ENCODE measurements at places on chromosomes 2 and 18.
A peak's percentile ranks its signal among the peaks of the same experiment; 100 is the strongest.

- no peak for DNase-seq
These were observed 83.7 kb upstream of the B3GNT2 start for GRCh38 chr2:62112179-62112578.

GRCh38 chr2:163466331-163467250 is 269.2 kb downstream of the FIGN start:
- DNase-seq: no peak

- DNase-seq: no peak
These were observed 101.4 kb downstream of the PTRHD1 start for GRCh38 chr2:24691806-24692205.

DNA sequence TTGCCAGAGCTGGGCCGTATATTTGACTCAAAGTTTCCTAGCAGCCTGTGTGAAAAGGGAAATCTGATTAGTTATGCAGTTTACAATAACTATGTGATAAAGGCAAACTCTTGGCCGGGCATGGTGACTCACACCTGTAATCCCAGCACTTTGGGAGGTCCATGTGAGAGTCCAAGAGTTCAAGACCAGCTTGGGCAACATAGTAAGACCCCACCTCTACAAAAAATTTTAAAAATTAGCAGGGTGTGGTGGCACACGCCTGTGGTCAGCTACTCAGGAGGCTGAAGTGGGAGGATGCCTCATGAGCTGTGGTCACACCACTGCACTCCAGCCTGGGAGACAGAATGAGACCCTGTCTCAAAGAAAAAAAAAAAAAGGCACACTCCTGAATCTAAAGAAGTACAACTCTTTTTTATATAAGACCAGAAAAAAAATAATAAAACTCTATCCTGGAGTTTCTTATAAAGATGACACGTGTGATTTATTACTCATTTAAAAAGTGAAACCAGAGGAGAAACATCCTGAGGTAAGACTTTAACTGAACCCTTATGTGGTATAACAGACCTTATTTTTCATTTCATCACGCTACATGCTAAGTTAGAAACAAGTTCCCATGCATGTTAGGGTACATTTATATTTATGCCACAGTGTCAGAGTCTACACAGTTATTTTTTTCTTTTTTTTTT is 32.6 kb upstream of the KCMF1 start:
- DNase-seq: no peak

GRCh38 chr2:212145121-212145520 is 393.5 kb downstream of the ERBB4 start:
- DNase-seq: no peak

GRCh38 chr18:60446821-60447220 is 74.2 kb upstream of the MC4R start:
- DNase-seq: no peak

- DNase-seq: no peak
These were observed 87.0 kb upstream of the PROKR1 start for GRCh38 chr2:68556381-68556780.

GRCh38 chr2:102144128-102144527 is 1.6 kb downstream of the IL1R1 start:
- DNase-seq: no peak

GRCh38 chr2:59250307-59250677 is 1009.2 kb upstream of the FANCL start:
- no peak for DNase-seq

GRCh38 chr2:1717113-1717512 is 27.2 kb downstream of the PXDN start:
- no peak for DNase-seq

DNA sequence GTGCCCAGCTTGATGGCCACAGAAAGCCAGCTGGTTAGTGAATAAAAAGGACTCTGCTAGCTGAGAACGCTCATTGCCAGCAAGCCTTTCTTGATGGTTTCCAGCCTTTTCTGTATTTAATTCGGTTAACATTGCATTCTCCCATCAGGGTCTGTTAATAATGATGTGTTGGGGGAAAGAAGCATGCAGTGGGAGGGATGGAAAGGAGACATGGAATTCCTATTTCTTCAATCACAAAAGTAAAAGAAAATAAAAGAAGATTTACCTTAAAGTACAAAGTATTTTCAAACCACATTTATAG is 141.9 kb upstream of the RBBP8 start:
- no peak for DNase-seq

- no peak for DNase-seq
These were observed 2.7 kb upstream of the HSBP1L1 start for GRCh38 chr18:79961527-79962291.

- DNase-seq: no peak
These were observed 4.6 kb downstream of the CHRNG start for GRCh38 chr2:232543928-232544631.

- DNase-seq: no peak
These were observed 53.0 kb downstream of the ASXL2 start for GRCh38 chr2:25825238-25825637.

- DNase-seq: no peak
These were observed at the start of gene RBM44 for GRCh38 chr2:237798236-237799059. Gene RBM44, plus strand, starts transcription at chr2:237798779. Its CDS starts 14,831 bp downstream, at chr2:237813610.

DNA sequence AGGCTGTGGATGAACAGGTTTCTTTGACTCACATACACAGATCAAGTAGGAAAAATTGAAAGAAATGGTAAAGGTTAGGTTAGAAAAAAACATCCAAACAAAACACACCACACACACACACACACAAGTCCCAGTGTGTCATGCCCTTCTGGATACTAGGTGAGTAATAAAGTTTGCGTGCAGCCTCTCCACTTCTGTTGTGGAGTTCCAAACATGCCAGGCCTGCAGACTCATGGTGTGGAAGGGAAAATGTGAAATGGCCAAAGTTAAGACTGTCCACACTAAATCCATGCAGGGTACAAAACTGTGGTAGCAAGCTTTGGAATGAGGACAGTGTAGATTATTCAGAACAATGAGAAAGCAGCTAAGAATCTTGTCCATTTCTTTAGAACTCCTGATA is 114.6 kb downstream of the IKZF2 start:
- DNase-seq: no peak

DNA sequence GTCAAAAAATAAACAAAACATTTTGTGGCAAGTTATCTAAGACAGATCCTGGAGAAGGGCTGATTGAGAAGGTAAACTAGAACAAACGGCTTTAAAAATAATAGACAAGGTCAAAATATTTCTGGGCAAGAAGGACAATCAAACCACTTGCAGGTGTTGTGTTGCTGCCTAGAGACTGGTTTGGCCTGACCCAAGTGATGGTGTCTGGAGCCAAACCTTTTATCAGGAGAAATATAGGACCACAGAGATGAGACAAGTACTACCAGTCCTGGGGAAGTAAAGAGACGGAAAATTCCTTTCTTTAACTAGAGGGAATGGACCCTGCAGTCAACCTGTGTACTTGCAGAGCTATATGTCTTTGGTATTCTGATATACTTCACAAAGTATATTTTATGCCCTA is 44.2 kb downstream of the PLCL1 start:
- DNase-seq: no peak

GRCh38 chr2:100875516-100876230 is 55.7 kb downstream of the NPAS2 start:
- no peak for DNase-seq

DNA sequence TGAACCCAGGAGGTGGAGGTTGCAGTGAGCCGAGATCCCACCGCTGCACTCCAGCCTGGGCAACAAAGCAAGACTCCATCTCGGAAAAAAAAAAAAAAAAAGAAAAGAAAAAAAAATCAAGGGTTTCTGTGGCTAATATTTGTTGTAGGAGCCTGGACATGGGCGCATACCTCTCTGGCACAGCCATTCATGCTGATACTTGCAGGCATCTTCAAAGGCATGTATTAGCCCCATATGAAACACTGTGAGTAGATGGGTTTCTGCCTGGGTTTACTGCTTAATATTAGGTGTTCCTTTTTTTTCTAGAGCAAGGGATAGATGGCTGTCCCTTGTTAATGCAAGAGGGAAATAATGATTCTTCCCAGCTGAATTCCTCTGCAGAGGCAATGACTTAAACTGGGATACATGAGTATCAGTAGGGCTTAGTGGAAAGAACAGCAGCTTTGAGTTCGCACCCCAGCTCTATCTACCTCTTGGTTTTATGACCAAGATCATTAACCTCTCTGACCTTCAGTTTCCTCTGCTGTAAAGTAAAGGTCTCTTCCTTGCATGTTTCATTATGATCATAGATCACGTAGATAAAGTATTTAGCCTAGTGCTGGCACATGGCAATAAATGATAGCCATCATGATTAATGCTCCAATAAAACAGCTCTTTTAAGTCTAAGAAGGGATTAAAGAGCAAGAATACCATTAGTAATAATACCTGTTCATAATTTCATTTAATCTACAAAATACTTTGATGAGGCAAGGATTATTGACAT is 4.5 kb upstream of the ATL2 start:
- DNase-seq: no peak

GRCh38 chr2:225340923-225341322 is 58.6 kb upstream of the NYAP2 start:
- DNase-seq: no peak

- DNase-seq: no peak
These were observed 448.5 kb downstream of the ZEB2 start for GRCh38 chr2:144071461-144071860.

- no peak for DNase-seq
These were observed 31.3 kb downstream of the SP140 start for GRCh38 chr2:230256733-230257332.

DNA sequence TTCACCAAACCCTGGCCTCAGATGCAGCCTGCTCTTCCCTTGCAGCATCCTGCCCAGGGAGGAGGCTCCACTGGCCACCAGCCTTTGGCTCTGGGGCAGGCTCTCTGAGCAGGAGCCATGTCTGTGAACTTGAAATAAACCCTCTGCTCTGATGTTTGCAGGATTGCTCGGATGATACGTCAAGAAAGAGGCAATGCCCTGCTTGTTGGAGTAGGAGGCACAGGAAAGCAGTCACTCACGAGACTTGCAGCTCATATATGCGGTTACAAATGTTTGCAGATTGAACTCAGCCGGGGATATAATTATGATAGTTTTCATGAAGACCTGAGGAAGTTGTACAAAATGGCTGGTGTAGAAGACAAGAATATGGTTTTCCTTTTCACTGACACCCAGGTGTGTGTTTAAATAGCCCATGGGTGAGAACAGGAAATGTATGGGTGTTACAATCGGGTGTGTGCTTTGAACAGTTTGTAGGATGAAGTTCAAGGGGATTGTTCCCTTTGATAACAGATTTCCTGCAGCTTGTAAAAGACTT is 177.9 kb downstream of the DNAH6 start:
- DNase-seq: no peak

GRCh38 chr2:218360453-218360852 is 3.8 kb downstream of the CATIP start:
- no peak for DNase-seq

- DNase-seq: no peak
These were observed 92.1 kb upstream of the CREB1 start for GRCh38 chr2:207437524-207438143.

DNA sequence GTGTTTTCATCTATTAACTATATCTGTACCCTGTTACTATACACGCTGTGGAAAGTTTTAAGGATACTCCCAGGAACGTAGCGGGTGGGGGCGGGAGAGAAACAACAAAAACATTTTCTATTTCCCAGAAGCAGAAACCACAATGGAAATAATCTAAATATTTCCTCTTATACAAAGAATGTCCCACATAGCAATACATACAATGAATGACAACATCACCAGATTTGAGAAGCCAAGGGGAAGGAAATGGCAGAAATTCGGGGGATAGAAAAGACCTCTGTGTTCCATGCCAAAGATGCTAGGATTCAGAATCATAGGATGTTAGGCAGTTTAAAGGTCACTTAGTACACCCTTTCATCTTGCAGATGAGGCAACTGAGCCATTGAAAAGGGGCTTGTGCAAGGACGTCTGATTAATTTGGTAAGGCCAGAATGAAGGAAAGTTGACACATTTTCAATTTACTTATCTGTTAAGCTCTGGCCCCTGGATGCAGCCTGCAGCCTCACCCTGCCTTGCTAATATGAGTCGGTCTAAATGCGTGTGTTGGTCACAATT is 41.1 kb upstream of the SCYGR1 start:
- DNase-seq: no peak

DNA sequence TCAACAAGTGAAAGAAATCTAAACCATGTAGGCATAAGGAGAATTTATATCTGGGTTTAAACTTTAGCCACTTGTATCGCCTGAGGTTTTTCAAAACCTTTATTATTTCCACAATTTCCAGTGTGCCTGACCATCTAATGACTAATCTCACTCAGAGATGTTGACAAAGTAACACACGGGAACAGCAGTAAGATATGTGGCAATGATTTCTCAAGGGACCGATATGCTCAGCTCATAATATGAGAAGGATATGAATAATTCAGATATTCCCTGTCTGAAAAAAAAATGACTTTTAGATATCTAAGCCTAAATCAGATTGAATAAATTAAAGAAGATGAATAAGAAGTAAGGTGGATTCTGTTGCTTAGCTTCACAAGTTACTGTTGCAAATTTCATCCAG is 43.5 kb downstream of the TMEM163 start:
- DNase-seq: no peak

DNA sequence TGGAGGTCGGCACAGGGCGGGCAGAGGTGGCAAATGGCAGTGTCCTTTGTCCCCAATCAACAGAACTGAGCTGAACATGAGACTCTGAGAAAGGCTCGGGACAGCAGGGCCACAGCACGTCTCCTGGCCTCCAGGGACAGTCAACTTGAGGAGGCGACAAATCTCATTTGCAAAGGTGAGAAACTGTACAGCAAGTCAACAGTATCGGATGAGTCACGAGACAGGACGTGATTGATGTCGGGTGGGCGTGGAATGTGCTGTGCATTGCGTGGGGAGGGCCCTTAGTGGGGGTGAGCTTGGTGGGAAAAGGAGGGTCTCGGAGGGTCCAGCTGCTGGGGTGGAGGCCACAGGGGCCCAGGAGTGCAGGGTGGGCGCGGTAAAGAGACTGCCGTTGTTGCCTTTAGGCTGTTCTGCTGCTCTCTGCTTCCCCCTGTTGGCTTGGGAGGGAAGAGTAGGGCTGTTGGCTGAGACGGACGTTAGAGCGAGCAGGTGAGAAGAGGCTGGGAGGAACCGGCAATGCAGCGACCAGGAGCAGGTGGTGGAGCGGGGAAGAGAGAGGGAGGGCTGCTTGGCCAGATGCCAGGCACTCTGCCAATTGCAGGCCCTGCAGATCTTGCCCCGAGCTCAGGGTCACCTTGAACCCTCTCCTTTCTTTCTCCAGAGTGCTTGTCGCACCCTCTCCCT is 164.3 kb downstream of the BCL2 start:
- DNase-seq: peak; percentile 43
